ENCODE measurements at places on chromosomes 11 and 22. TPM values are rescaled to one million over a fixed set of nuclear protein-coding genes. Genes with fewer than 3 reads are reported as not detected.

The GLB1L3 gene
- 0.43 TPM for total RNA-seq

DNA sequence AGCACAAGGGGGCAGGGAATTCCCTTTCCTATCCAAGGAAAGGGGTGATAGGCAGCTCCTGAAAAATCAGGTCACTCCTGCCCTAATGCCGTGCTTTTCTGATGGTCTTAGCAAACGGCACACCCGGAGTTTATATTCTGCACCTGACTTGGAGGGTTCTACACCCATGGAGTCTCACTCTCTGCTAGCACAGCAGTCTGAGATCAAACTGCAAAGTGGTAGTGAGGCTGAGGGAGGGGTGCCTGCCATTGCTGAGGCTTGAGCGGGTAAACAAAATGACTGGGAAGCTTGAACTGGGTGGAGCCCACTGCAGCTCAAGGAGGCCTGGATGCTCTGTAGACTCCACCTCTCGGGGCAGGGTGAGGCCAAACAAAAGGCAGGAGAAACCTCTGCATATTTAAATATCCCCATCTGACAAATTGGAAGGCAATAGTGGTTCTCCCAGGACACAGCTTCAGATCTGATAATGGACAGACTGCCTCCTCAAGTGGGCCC is 194.7 kb downstream of the OR4A47 start:
- peak; percentile 16 for DNase-seq

DNA sequence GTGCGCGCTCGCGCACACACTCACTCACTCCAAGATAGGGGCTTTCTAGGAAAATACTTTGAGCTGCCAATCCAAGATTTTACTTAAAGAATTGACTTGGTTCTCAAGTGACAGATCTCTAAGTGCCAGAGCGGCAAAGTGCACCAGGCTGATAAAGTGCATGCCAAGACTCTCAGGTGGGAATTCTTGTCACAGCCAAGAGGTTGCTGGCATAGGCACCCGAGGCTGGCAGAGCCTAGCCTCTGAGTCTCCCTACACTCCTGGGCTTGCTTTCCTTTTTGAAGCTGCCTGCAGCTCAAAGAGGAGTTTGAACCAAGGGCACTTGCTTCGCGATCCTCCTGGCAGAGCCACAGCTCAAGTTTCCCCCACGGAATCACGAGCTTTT is 2.5 kb upstream of the ADM start:
- DNase-seq = no peak

DNA sequence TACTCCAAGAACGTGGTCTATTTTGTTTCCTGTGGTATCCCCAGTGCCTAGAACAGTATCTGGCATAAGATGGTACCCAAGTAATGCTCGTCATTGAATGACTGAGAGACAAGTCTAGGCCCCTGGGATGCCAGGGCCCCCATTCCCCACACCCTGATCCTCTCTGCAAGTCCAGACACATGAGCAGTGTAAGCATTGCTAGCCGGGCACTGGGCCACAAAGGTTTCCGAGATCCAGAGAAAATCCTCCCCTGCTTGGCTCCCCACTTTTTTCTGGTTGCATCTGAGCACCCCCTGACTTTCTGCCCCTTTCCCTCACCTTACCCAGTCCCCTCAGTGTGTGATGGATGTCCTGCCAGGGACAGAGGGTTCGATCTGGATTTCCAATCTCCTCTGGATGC is 160.1 kb upstream of the NECTIN1 start:
- DNase-seq = peak; percentile 31

The C11orf86 gene
- not detected for total RNA-seq

The PDE3B gene
- total RNA-seq = 28.5 TPM

- no peak for DNase-seq
Measured at GRCh38 chr11:78138694-78139421, 568 bp downstream of the ALG8 start.

- DNase-seq = no peak
Measured at GRCh38 chr11:130773244-130773820, 142.9 kb downstream of the SNX19 start.

The DNAJB7 gene
- total RNA-seq = not detected

GRCh38 chr11:23865341-23865975 is 631.4 kb upstream of the LUZP2 start:
- no peak for DNase-seq

The DEUP1 gene
- total RNA-seq = not detected

DNA sequence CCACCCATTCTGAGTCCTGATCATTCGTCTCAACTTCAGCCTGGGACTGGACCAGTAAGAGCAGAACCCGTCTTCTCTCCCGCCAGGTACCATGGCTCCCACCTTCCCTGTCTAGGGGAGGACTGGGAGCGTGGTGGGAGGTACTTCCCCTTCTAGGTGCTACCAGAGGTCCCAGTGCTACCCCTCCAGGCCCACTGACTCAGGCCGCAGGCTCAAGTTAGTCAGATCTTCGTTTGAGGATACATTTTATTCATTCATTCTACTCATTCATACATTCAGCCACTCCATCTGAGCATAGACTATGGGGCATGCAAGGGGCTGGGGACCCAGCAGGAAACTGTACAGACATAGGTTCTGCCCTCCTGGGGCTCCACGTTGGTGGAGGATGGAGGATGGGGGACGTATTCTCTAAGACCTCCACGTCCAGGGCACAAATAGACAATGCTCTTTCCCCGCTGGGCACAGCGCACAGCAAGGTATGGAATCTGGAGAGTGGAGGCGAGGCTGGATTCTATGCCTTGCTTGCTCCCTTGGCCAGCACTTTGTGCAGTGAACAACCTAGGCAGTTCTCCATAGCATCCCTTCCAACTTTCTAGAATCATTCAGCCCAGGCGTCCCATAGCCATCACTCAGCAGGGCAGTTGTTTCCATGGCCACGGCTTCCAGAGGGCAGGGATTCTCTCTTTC is 1.0 kb upstream of the RAB3IL1 start:
- DNase-seq = no peak

Data from upper lobe of right lung (tissue), 1 donor.